Fibroblast of the aortic adventitia (primary cell): ENCODE measurements at places on chromosomes 3 and 15. TPM values are rescaled to one million over a fixed set of nuclear protein-coding genes. Genes with fewer than 3 reads are reported as not detected.

GRCh38 chr15:40915116-40915661, 14.0 kb upstream of the DLL4 start:
- DNase-seq: no peak

- no peak for DNase-seq
These were observed 14.6 kb downstream of the OCA2 start for GRCh38 chr15:28084547-28084946.

DNA sequence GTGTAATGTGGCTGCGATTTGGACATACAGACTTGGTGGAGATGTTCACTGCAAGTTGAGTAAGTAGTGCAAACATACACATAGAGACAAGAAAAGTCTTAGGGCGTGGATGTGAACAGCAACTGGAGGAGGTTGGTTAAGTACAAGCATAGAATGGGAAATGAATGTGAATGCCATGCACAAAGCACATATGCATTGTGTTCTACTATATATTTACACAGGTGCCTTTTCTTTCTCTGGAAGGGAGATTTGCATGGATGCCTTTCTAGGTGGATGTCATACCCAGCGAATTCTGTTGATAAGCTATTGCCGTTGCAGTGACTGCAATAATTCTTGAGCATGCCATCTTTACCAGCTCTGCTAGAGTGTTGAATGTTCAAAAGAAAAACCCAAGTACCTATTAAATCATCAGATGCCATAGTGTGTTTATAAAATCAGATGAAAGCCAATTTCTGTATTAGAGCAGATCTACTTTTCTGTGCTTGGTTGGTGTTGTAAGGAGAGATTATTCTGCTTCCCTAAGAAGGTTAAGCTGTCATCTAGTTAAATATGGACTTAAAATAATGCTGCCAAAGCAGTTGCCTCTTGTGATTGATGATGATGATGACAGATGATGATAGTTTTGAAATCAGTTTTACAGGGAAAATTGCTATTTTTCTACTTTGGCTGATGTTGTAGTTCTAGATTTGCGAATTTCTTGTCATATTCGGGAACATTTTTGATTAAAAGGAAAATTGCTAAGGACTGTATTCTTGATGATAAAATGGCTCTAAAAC, 148.4 kb downstream of the CNTN4 start:
- no peak for DNase-seq

GRCh38 chr3:157317895-157318294, 118.8 kb upstream of the PTX3 start:
- DNase-seq: peak; percentile 51

DNA sequence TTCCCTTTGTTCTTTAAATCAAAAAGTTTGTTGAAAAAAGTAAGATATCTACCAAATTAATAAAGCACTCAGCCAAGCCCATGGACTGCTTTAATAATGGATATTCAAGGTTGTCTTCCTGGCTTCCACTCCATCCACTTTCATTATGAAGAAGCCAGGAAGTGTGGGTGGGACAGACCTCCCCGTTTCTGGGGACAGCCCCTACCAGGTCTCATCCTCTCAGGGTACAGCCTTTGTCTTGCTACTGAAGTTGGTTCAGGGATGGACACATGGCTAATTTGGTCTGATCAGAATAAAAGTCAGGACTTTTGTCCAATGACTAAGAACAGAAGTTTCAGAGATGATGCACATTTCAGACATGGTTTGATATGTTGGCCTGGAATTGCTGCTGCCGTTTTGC, 32.6 kb downstream of the CCNB2 start:
- DNase-seq: no peak

DNA sequence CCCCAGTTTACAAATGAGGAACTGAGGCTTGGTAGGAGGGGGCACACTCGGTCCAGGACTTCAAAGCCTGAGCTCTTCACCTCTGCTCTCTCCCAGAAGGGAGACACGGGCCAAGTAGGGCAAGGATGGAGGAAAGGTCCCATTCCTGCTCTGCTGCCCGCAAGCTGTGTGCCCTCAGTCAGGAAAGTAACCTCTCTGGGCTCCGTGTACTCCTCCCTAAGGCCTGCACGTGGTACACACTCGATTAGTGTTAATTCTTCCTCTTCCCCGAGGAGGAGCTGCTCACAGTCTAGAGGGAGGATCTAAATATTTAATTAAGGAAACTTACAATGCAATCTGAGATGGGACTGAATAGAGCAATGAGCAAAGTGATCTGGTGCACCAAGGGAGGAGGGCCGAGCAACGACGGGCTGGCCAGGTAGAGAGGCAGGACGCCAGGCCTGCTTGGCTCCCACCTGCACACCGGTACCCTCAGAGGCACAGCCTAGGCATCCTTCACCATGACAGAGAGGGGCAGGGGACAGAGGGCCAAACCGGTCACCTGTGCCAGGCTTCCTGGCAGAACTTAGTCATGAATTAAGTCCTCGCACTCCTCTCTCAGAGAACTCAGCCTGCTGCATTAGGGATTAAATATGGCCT, 47.2 kb upstream of the IQSEC1 start:
- DNase-seq: no peak

DNA sequence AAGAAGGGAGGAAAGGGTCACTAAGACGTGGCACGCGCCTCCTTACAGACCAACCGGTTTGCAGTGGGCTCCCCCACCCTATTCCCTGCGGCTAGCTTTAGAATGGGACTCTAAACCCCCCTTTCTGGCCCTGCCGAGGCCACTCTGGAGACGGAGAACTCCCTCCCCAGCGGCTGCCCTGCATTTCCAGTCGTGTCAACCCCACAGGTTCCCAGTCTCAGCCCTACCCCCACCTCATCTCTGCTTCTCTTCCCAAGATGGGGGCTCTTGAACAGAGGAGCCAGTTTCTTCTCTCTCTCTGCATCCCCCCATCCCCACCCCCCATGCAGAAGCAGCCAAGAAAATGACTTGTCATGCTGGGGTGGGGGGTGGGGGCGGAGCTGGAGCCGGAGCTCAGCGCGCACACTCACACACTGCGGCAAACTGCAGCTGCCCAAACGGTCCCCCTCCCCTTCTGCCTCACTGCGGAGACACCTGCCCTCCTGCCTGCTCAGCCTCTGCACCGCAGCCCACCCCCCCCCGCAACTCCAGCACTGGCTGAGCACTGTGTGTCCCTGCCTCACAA, 871 bp downstream of the MAP1A start:
- DNase-seq: peak; percentile 40

- no peak for DNase-seq
These were observed 640.9 kb downstream of the SQOR start for GRCh38 chr15:46275701-46276100.

DNA sequence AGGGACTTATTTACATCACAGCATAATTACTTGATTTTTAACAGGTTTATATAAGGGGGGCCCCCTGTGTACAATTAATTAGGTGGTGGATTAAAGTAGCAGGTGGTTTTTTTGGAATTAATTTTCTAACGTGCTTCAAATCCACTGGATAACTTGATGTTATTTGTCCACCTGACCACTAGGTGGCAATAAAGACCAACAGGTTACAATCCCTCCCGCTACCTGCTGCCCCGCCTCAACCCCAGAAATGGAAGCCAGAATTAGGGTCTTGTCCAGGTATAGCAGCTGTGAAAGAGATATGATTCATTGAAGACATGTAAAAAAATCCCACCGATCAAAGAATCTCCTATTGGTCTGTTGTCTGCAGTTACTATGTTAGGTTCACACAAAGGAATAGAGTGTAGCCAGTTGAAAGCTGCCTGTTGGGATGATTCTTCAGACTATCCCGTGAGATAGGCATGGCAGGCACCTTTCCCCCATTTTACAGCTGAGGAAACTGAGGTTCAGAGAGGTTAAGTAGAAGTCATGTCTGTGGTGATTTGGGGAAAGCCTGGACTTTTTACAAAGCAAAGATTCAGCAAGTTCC, 44.0 kb downstream of the MFSD1 start:
- DNase-seq: peak; percentile 29

- DNase-seq: peak; percentile 70
These were observed 17.4 kb upstream of the NPTN start for GRCh38 chr15:73650416-73651126.

DNA sequence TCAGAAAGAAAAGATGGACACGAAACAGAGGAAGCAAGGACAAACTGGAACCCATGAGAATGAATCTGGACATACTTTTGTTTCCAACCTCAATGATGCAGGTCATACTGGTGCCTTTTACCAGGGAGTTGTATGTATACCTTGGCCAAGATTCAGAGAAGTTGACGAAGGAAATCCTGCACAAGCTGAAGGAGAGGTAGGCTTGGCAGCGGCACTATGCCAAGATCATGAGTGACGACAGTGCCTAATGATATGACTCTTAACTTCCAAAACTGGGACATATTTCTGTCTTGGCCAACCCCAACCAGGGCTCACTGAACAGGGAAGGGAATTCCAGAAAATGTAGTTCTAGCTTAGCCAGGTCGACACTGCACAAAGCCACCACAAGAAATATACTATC, 149.2 kb upstream of the SLCO3A1 start:
- DNase-seq: no peak

HRG gene
- not detected in 2 replicates for total RNA-seq

SLC12A1 gene
- under 0.01 TPM in 1 of 2 replicates, not detected in the other for total RNA-seq

CMTM7 gene
- total RNA-seq: 4.2 and 10.1 TPM in 2 replicates

CFAP91 gene
- total RNA-seq: 0.81 and 0.98 TPM in 2 replicates

COL6A5 gene
- total RNA-seq: under 0.01 TPM in 1 of 2 replicates, not detected in the other

GPR160 gene
- 0.90 TPM in 1 of 2 replicates, not detected in the other for total RNA-seq

WDR72 gene
- total RNA-seq: not detected in 2 replicates

VILL gene
- total RNA-seq: 2.4 and 7.0 TPM in 2 replicates

GATA2 gene
- 5.5 and 9.3 TPM in 2 replicates for total RNA-seq

CAV3 gene
- not detected in 2 replicates for total RNA-seq

BCL2A1 gene
- total RNA-seq: 0.81 TPM in 1 of 2 replicates, not detected in the other
